Endothelial cell of umbilical vein (primary cell): ENCODE measurements at places on chromosomes 4 and X. TPM values are rescaled to one million over a fixed set of nuclear protein-coding genes. Genes with fewer than 3 reads are reported as not detected.

- DNase-seq, result no peak
These were observed 2370.4 kb upstream of the TENM3 start for GRCh38 chr4:179872755-179873154.

- peak; percentile 78 for DNase-seq
These were observed at the start of gene IL1RAPL1 for GRCh38 chrX:28586981-28587551. Gene IL1RAPL1, plus strand, starts transcription at chrX:28587446.

DNA sequence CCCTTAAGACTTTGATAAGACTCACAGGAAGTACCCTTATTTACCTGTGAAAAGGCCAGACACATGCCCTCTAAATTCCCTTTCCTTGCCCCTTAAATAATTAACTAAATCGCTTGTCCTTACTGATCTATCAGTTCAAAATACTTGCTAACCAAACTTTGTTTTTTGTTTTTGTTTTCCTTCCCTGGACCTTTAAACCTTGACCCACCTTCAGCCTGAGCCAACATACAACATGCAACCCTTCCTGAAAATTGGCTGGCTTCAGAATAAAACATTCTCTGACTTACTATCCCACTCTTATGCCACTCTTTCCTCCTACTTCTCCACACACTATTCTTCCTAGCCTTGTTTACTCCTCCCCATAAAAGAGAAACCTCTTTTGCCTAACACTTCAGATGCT, 448.1 kb upstream of the TRAM1L1 start:
- no peak for DNase-seq

- DNase-seq, result no peak
These were observed 63.6 kb downstream of the UPRT start for GRCh38 chrX:75337525-75337924.

GRCh38 chr4:180160195-180160983, 2082.8 kb upstream of the TENM3 start:
- no peak for DNase-seq

The ABRAXAS1 gene
- 14.0 and 16.7 TPM in 2 replicates for total RNA-seq

DNA sequence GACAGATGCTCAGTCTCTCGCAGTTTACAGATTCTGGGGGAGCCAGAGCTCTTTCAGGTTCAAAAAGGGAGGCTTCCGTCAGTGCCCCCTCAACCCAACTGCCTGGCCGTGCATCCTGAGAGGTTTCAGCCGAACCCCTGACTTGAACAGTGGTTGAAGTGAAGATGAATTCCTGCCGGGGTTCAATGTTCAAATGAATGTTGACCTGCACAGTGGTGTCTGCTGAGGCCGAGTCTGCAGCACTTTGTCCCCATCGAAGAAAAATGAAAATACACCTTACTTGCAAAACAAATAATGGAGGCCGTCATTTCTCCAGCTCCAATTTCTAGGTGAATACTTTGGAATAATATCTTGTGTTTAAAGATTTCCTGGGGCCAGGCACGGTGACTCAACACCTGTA, 33.7 kb downstream of the GYG2 start:
- DNase-seq, result no peak

GRCh38 chrX:87634361-87634760, 116.8 kb downstream of the KLHL4 start:
- DNase-seq, result peak; percentile 69

The UGT2B17 gene
- total RNA-seq, result not detected in 2 replicates

DNA sequence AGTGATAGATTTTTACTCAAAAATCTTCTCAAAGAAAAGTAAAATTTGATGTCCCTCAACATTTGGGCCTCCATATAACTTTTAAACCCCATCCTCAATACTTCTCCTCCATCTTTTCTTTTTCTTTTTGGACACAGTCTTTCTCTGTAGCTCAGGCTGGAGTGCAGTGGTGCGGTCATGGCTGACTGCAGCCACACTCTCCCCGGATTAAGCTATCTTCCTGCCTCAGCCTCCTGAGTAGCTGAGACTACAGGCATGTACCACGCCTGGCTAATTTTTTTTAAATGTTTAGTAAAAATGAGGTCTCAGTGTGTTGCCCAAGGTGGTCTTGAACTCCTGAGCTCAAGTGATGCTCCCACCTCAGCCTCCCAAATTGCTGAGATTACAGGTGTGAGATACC, 33.1 kb downstream of the KDM6A start:
- no peak for DNase-seq

The GRIA2 gene
- total RNA-seq, result not detected in 2 replicates

GRCh38 chr4:76028350-76028765, 5.1 kb upstream of the CXCL10 start:
- peak; percentile 72 for DNase-seq

GRCh38 chr4:139956507-139957017, 197.4 kb downstream of the MAML3 start:
- peak; percentile 62 for DNase-seq

GRCh38 chr4:155818639-155819038, 47.4 kb downstream of the ASIC5 start:
- no peak for DNase-seq

DNA sequence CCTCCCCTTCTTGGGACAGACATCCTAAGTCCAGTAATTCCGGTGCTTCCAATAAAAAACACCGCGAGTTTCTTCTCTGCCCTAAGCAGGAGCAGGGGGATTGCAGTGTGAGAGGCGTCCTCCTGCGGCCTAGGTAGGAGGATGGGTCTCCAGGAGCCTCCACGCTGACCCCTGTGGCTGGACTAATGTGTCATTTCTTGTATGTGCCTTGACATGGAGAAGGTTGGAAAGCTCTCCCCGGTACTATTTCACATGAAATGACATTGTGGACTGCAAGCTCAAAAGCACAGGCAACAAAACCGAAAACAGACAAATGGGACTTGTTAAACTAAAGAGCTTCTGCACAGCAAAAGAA, 66.6 kb upstream of the ENPP6 start:
- DNase-seq, result no peak

- peak; percentile 27 for DNase-seq
These were observed 12.2 kb downstream of the TADA2B start for GRCh38 chr4:7055111-7055989.

DNA sequence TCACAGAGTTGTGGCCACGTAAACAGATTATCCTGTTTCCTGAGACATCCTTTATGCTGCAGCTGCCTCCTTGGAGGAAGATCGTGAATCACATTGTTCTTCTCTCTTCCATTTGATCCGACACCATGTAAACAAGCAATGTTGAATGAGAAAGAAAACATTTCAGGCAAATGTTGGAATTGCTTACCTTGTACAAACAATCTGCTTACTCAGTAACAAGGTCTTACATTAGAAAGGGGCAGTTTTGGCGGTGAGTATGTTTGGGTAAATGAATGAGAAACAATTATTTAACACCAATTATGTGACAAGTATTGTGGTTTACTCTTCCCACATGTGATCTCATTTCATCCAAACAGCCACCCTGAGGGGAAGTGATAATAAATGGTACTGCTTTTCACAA, 637.8 kb downstream of the RAB28 start:
- DNase-seq, result no peak

GRCh38 chrX:150899191-150899757, 806 bp upstream of the CD99L2 start:
- DNase-seq, result peak; percentile 22

The SERPINA7 gene
- not detected in 2 replicates for total RNA-seq

DNA sequence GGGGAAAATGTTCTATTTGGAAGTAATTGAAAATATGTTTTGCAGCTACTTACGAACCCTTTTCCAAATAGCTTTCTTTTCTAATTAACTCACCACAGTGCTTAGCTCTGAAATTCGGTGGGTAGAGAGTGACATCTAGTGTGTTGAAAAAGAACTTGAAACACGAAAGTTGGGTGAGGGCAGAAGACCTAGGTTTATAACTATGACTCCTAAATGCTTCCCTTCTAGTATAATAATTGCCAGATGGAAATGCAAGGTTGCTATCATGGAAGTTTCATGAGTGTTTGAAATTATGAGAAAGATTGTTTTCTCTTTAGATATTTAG, 77.3 kb upstream of the NOCT start:
- DNase-seq, result peak; percentile 59

GRCh38 chr4:81796790-81797528, 325.3 kb upstream of the RASGEF1B start:
- no peak for DNase-seq

- no peak for DNase-seq
These were observed 28.6 kb downstream of the ANAPC10 start for GRCh38 chr4:145069361-145069760.

The DCLK2 gene
- total RNA-seq, result 4.6 and 4.7 TPM in 2 replicates

- DNase-seq, result peak; percentile 1
These were observed 1646.9 kb upstream of the ADGRL3 start for GRCh38 chr4:59553063-59553720.

The SLC6A8 gene
- total RNA-seq, result 23.6 and 28.8 TPM in 2 replicates

- DNase-seq, result no peak
These were observed 307 bp upstream of the ATRX start for GRCh38 chrX:77786365-77786680.

The FRMPD3 gene
- total RNA-seq, result not detected in 2 replicates

The ZRSR2 gene
- total RNA-seq, result 8.1 and 9.4 TPM in 2 replicates

GRCh38 chr4:87732033-87732765, 67.2 kb upstream of the IBSP start:
- DNase-seq, result no peak

The F9 gene
- total RNA-seq, result not detected in 2 replicates

The TLR3 gene
- total RNA-seq, result 2.5 and 5.2 TPM in 2 replicates

DNA sequence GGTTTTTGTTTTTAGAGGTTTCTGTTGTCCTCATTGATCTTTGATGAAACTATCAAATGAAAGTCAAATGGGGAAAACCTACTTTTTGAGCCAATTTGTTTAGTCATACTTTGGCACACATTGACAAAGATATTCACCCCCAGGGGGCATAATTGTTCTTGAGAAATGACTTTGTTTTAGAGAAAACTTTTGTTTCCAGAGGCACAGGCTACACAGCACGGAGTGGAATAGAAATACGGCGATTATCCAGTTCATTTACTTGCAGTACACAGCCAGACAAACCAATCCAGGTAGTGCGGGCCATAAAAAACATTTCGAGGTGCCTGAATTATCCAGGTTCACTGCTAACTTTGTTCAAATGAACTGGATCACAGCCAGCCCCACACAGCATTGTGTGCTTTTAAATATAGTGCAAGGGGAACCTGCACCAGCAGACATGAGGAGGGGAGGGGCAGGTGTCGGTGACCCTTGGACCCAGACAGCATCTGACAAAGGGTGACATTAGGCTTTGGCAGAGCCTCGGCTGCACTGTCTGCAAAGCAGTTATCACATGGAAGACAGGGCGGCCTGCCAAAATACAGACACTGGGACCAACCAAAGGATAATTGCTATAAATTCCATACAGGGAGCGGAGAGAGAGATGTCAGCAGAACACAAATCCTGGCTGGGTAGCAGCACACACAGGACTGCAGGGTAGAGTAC, 179.6 kb upstream of the NOCT start:
- DNase-seq, result peak; percentile 15

GRCh38 chrX:28628120-28628519, 40.9 kb downstream of the IL1RAPL1 start:
- DNase-seq, result no peak

The SYTL4 gene
- total RNA-seq, result 18.4 and 25.6 TPM in 2 replicates

The BEND2 gene
- total RNA-seq, result not detected in 2 replicates

DNA sequence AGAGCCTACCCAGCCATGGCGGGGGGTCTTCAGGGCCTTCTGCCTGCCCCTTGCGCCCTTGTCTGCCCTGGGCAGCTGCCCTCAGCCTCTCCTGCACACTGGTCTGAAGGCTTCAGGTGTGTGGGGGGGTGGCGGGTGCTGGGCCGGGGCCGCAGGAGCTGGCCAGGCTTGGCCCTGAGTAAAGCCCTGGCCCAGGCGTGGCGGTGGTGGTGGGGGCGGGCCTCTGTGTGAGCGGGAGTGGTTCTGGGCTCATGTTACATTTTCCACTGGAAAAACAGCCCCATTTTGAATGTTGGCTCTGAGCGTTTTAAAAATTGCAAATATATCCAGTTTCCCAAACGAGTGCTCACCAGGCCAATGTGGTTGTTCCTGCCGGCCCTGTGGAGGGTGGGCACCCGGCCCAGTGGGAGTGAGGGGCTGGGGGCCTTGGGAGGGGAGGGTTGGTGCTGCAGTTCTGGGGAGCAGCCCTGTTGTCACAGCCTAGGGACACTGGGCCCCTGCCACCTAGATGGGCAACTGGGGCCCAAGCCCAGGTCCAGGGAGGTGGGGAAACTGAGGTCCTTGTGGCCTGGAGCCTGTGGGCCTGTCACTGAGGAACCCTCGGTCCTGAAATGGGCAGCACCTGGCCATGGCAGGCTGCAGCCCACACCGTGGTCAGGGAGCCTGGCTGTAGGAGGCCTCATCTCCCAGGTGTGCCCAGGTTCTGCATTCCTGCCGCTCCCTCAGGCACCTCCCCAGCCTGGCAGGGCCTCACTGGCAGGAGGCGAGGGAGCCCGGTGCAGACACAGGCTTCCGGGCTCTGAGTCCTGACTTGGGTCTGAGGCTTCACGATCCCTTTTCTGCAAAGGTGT, 28.3 kb downstream of the FGFRL1 start:
- DNase-seq, result no peak

The TREX2 gene
- 0.82 and 1.9 TPM in 2 replicates for total RNA-seq

The SOWAHD gene
- total RNA-seq, result not detected in 2 replicates

The SLITRK4 gene
- total RNA-seq, result 0.77 and 3.8 TPM in 2 replicates

The ANKRD17 gene
- total RNA-seq, result 64.4 and 67.7 TPM in 2 replicates

The GAGE12J gene
- total RNA-seq, result not detected in 2 replicates

- no peak for DNase-seq
These were observed 17.1 kb downstream of the MGST2 start for GRCh38 chr4:139682741-139683151.

DNA sequence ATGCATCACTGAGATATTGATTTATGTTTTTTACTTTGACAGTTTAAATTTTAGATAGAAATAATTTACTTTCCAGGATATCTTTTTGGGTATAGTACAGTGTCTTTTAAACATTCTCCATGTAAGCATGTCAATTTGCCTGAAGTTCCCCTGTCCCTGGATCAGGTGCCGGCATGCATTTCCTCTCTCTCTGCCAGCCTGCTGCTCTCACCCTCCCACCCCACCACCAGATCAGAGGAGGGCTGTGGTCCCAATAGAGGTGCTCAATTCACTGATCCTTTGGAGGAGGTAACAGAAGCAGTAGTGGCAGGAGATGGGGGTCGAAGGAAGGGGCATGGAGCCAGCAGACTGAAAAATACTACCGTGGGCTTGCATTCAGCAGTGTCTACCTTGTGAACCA, 28.3 kb upstream of the DSPP start:
- no peak for DNase-seq

DNA sequence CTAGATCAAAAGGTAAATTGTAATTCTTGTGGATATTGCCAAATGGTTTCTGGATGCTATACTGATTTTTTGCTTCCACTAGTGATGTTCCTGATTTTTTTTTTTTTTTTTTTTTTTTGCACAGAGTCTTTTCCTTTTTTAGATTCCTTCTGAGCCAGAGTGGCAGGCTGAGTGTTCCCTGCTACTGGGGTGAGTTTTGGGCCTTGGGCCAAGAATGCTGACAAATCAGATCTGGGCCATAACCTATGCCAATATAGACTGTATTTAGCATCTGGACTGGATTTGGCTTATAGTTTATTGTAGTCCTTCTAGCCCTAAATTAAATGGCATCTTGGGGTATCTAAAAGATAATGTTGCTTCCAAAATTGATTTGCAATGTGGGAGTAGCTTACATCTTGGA, 52.8 kb downstream of the REPS2 start:
- no peak for DNase-seq

DNA sequence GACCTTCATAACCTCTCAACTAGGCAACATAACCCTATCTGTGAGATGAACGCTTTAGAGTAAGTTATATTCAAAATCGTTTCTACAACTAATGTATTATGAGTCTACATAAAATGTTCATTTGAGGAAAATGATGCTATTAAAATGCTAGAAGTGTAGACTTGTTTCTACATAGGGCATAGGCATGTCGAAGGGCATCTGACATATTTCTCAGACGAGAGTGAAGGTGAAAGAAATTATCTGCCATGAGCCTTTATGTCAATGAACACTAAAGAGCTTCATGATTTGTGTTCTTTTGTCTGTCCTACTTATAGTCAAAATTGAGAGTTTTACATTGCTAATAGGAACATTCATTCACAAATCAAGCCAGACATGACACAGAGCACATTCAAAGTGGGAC, 811.8 kb downstream of the RAB28 start:
- DNase-seq, result no peak
